ENCODE measurements at places on chromosomes 16 and 17.

- no peak for DNase-seq
Measured at GRCh38 chr17:8985054-8985701, 19.7 kb upstream of the PIK3R5 start.

DNA sequence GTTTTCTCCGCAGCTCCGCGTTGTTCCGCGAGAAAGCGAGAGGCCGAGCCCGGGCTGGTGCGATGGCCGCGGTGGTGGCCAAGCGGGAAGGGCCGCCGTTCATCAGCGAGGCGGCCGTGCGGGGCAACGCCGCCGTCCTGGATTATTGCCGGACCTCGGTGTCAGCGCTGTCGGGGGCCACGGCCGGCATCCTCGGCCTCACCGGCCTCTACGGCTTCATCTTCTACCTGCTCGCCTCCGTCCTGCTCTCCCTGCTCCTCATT, 404 bp downstream of the EMC6 start:
- DNase-seq = no peak

DNA sequence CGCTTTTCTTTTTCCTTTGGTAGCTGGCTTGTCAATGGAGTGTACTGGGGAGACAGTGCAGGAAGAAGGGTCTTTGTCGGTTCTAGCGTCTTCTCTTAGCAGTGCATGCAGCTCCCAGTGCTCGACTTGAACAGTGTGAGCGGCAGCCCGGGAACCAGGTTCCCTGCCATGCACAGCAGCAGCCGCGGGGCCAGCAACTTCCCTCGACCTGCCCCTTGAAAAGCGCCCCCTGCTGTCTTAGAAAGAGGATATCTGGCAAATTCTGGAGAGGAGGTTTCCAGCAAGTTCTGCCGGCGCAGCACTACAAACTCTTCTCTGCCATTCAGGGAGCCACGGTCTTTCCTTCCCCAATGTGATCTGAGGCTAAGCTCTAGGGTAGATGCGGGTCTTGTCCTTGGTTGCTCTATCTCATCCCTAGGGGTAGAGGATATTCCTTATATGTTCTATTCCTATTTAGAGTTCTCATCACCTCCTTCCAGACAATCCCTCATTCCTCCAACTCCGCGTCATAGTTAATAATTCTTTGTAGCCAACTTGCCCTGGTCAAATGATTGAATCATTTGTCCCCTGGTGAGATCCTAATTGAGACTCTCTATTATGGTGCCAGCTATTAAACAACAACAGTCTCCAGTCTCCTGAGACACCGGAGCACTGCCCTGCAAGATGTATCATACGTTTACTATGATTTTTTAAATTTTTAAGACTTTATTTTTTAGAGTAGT, 451.3 kb downstream of the PMP22 start:
- DNase-seq = no peak

DNA sequence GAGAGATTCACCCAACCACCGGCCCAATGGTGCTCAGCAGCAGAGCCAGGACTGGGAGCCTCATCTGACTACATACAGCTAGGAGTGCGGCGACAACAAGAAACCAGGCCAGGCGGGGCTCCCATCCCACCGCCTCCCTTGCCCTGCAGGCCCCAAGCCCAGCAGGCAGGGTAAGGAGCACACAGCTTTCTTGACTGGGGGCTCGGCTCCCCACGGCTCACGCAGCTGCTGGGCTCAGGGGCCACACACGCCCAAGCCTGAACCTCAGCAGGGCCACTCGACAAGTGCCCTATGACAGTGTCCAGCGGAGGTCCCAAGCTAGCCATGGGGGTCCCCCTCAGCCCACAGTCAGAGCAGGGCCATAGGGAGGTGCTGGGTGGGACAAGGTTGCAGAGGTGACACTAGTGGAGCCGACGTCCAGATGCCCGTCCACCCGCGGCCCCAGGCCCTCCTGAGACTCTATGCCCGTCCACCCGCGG, 13.7 kb downstream of the PIEZO1 start:
- DNase-seq = no peak

DNA sequence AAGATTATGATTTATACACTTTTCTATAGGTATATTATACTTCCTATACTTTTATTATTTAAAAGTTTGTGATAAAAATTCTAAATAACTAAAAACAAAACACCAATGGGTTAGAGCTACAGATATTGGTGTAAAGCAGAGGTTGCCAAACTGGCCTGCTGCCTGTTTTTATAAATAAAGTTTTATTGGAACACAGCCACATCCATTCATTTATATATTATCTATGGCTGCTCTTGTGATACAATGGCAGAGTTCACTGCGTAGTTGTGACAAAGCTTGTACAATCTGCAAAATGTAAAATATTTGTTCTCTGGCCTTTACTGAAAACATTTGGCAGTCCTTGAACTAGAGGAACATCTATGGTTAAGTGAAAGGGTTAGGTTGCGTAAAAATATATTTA, 208.7 kb downstream of the PRKCB start:
- DNase-seq = no peak

DNA sequence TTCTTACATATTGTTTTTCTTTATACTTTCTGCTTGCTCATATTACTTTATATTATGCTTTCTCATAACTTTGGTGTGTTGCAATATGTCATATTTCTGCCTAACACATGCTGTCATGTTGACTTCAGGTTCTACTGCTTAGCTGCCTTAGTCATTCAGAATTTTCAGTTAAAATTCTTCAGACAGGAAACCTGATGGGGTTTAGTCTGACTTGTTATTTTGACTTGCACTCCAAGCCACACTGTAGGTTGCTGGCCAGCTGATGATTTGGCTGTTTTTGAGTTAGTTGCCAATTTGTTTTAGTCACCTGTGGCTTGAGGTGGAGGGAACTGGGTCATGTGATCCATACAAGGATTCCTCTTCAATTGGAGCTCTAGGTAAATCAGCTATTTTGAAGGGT, 315.4 kb downstream of the MAP2K6 start:
- no peak for DNase-seq

GRCh38 chr16:64151990-64152767, 969.7 kb downstream of the CDH11 start:
- peak; percentile 40 for DNase-seq

DNA sequence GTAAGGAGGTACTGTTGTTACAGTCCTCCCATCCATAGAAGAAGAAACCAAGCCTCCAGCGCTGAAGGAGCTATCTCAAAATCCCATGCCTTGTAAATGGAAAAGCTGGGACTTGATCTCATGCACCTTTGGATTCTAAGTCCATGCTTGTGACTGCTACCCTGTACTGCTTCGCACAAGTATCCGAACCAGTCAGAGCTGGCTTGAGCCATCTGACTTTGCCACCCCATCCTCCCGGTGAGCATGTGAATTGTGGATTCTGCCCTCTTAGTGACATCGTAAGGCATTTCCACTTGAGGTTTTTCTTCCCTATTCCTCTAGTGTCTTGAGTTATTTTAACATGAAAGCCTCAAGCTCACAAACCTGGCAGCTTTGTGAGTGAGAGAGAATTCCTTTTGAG, 15.3 kb downstream of the MYOCD start:
- no peak for DNase-seq

DNA sequence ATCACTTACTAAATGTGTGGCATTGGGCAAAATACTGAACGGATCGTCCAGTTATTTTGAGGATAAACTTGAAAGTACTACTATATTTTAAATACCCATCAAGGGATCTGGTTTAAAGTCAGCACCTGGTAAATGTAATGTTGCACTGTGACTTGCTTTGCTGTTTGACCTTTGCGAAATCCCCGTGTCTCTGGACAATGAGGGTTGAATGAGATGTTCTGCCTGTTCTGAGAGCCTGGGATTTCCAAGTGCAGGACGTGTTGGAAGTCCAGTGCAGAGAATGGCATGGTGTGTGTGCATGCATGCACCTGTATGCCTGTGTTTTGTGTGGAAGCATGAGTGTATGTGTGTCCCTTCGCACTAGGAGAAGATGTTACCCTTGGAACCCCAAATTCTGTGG, 106.6 kb downstream of the N4BP1 start:
- no peak for DNase-seq

DNA sequence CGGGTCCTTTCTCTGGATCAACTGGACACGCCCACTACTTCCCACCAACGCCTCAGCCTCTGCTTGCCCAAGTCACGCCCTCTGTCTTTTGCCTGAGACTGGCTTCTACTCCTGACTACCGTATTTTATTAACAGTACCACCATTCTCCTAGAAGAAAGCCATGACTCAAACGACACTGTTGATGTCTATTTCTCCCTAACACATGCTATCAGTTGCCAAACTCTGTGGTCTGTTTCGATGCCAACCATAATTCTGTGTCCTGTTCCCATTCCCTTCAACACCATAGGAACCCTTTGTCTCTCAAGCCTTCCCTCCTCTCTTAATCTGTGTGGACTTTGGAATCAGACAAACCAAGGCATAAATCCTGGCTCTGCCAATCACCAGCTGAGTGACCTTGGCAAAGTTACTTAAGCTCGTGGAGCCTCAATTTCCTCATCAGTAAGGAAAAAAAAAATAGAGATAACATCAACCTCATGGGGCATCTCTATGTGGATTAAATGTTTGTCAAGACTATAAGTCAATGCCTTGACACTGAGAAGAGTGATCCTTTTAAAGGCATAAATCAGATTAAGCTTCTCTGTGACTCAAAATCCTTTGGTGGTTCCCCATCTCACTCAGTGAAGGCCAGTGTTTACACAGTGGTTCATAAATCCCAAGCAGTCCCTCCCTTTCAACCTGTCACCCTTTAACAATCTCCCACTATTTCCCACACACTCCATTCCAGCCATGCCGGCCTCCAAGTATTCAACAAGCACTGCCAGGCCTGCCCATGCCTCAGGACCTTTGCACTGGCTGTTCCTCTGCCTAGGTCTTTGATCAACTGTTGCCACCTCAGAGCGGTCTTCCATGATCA, 45.6 kb downstream of the ERN1 start:
- no peak for DNase-seq

DNA sequence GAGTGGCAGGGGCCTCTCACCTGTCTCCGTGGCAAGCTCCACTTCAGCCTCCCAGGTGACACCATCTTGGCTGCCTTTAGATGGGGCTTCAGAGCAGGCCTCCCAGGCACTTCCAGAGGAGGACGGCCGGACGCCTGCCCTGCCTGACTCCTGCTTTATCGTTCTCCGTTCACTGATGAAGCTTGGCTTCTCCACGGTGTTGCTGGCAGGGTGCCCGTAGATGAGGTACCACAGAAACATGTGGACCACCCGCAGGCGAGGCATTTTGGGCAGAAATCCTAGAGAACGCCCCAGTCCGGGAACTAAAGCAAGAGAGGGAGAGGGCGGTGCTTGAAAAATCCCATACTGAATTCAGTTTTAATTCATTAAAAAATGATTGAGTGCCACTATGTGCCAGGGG, 54.5 kb downstream of the GTF3C1 start:
- DNase-seq = peak; percentile 13

DNA sequence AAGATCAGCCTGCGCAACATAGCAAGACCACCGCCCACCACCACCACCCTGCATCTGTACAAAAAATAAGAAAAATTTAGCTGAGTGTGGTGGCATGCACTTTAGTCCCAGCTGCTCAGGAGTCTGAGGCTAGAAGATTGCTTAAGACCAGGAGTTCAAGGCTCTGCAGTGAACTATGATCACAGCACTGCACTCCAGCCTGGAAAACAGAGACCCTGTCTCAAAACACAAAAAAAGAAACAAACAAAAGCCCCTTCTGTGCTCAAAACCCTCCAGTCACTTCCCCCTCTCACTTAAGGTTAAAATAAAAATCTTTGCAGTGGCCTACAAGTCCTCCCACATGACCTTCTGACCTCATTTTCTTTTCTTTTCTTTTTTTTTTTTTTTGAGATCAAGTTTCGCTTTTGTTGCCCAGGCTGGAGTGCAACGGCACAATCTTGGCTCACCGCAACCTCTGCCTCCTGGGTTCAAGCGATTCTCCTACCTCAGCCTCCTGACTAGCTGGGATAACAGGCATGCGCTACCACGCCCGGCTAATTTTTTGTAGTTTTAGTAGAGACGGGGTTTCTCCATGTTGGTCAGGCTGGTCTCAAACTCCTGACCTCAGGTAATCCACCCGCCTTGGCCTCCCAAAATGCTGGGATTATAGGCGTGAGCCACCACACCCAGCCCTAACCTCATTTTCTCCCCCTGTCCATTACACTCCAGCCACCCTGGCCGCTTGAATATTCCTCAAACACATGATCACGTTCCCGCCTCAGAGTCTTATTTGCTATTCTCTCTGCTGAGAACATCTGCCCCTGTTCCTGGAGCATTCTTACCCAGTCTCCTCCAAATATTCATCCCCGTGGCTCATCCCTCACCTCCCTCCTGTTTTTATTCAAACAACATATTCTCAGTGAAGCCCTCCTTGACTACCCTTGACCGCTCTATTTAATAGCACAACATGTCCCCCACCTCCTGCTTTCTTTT, 126.6 kb upstream of the MED13 start:
- no peak for DNase-seq

- no peak for DNase-seq
Measured at GRCh38 chr17:57855391-57856035, 5.7 kb upstream of the MRPS23 start.

- no peak for DNase-seq
Measured at GRCh38 chr17:12591021-12591735, 74.5 kb upstream of the MYOCD start.

DNA sequence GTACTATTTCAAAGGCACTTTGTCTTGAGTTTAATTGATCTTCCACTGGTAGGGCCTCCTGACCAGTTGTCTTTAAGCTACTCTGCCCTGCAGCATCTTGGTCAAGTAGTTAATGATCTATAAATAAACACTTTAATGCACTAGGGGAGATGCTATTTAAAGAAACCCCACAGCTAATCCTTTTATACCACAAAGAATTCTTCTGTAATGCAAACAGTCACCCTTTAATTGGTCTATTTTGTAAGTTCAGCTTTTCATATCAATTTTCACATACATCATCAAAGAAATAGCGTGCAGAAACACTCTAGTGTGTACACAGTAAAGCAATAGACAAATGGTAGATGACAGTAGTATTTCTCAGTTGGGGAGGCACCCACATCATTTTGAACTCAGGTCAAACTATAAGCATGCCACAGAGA, 70.3 kb downstream of the PMP22 start:
- DNase-seq = no peak

- DNase-seq = no peak
Measured at GRCh38 chr16:15785386-15786059, 71.3 kb downstream of the MYH11 start.

- no peak for DNase-seq
Measured at GRCh38 chr16:67538666-67539101, 10.1 kb downstream of the RIPOR1 start.

DNA sequence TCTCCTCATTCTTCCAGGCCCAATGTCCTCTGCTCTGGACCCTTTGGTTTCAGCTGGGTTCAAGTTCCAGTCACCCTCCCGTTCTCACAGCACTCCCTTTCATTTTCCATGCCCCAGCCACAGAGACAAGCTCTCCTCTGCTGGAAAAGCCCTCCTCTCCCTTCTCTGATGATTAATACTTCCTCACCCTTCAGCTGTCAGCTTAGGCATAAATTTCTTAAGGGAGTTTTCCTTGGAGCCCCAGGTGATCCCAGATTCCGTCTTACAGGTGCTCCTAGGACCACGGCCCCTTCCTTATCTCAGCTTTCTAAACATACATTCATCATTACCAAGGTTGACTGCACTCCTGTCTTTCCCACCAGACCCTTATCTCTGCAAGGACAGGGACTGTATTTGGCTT, 10.4 kb downstream of the CHAD start:
- no peak for DNase-seq

- no peak for DNase-seq
Measured at GRCh38 chr16:67024384-67025209, 4.4 kb upstream of the CBFB start.
